Activated T-helper 1 cell treated with anti-CD3 and anti-CD28 coated beads, Interleukin-2, amount 50 U/mL, for 16 hours (primary cell): ENCODE measurements at places on chromosomes 12 and 14.

GRCh38 chr14:74507840-74508239, 14.3 kb downstream of the ISCA2 start:
- no peak for DNase-seq

DNA sequence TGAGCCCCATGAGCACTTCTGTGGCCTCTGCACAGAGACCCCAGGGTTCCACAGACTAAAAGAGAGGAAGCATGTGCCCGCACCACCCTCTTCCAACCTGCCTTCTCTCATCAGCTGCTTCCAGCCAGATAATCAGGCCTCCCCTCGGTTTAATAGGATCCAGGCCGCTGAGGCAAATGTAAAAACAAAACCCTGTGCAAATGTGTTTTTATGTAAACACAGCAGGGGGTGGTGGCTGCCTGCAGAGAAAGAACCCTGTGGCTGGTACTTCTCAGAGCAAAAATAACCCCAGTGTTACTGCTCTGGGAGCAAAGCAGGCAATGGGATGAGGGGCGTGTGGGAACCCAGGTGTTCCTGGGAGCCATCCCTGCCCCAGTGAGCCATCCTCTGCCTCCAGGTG, 46.2 kb downstream of the WSCD2 start:
- DNase-seq = no peak

GRCh38 chr14:61475316-61475715, 153.9 kb downstream of the PRKCH start:
- no peak for DNase-seq

- DNase-seq = no peak
These were observed 99.6 kb downstream of the DENND5B start for GRCh38 chr12:31491241-31491794.

GRCh38 chr14:68981139-68981538, 2.0 kb upstream of the ACTN1 start:
- DNase-seq = no peak

- no peak for DNase-seq
These were observed 237.2 kb downstream of the FBXL14 start for GRCh38 chr12:1357171-1357570.

- DNase-seq = no peak
These were observed 263.3 kb downstream of the RASSF9 start for GRCh38 chr12:85572956-85573355.

GRCh38 chr12:48329199-48329939, 21.4 kb downstream of the ZNF641 start:
- no peak for DNase-seq

DNA sequence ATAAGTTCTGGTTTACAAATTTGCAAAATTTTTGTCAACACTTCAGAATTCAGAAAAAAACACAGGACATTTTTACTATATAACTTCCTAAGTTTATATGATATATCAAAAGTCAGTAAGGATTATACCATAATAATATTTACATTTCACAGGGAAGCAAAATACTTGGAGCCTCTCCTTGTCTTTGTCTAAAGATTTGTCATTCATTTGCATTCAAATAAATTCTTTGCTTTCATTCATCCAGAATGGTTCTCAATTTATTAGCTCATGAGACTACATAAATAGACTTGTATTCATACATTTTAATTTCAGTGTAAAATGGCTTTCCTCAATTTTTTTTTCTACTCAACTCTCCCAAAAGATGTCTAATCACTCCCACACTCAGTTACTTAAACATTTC, 96.4 kb downstream of the SLC38A6 start:
- DNase-seq = no peak

- no peak for DNase-seq
These were observed 147.9 kb downstream of the ETV6 start for GRCh38 chr12:11797317-11797913.

DNA sequence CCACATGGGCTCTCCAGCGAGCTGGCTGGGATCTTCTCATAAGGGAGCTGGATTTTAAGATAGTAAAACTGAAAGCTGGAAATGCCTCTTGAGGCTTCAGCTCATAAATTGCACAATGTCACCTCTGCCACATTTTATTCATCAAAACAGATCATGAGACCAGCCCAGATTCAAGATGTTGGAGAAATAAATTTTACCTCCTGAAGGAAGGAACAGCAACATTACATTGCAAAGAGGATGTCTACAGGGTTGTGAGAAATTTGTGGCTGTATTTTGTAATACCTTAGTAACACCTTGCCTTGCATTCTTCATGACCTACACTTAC, 43.1 kb upstream of the KRR1 start:
- DNase-seq = no peak

- no peak for DNase-seq
These were observed 89.8 kb downstream of the PDZRN4 start for GRCh38 chr12:41277946-41278267.

- no peak for DNase-seq
These were observed 5.8 kb downstream of the TNS2 start for GRCh38 chr12:53055471-53056266.

GRCh38 chr12:106074706-106075392, 63.9 kb downstream of the NUAK1 start:
- no peak for DNase-seq

- DNase-seq = no peak
These were observed 96.2 kb upstream of the USP15 start for GRCh38 chr12:62164036-62164435.

GRCh38 chr12:84910549-84911241, 1.9 kb downstream of the SLC6A15 start:
- DNase-seq = no peak

GRCh38 chr12:127620735-127621355, 646.1 kb upstream of the TMEM132C start:
- no peak for DNase-seq

DNA sequence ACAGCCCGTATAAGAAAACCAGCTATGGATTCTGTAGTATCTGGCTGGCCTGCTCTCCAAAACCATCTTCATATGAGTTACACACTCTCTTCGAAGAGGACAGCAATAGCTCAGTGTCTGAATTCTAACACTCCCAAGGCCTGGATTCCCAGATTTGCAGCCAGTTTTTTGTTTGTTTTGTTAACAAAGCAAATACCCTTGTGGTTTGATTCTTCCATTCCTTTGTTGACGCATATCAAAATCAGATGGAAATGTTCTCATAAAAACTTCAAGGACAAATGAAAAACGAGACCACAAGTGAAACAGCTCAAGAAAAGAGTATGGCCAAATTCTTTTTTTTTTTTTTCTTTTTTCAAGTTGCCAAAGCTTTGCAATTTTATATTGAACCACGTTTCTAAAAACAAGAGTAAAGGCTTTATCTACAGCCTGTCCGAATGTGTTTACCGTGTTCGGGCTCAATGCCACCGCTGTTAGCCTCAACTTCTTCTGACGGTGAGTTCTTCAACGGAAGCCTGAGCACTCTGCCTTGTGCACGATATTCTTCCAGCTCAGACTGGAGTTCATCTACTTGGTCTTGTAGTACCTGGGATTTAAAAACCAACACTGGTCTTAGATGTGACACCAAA, 67.5 kb downstream of the NIN start:
- no peak for DNase-seq

GRCh38 chr12:39902821-39903220, 203.1 kb downstream of the SLC2A13 start:
- no peak for DNase-seq

DNA sequence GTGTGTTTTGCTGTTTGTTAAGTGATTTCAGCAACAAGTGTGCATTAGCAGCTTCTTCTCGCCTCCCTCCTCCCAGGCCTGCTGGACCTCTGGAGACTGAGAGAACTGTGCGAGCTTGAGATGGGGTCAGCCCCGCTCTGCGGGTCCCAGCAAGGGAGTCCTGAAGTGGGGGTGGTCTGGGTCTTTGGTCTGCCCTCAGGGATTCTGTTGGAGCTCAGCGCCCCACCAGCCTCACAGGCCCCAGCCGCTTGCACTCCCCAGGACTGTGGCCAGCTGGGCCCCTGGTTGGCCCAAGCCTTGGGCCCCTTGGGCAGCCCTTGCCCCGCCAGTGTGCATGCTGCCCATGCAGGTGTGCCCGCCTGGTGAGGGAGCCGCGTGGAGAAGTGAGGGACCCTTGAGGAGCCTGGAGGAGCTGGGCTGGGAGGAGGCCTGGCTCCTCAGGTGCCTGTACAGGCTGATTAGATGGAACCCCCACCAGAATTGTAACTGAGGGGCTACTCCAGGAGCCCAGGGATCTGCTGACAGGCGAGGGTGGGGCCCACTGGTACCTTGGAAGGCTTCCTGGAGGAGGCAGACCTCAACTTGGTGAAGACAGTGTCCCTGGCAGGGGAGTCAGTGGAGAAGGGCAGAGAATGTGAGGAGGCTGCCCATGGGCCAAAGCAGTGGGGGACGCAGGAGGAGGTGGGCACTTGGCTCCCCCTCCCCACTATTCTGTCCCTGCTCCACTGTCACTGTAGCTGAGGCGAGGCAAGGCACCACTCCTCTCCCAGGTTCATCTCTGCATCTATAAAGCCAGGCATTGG, 56.7 kb downstream of the BEGAIN start:
- no peak for DNase-seq

DNA sequence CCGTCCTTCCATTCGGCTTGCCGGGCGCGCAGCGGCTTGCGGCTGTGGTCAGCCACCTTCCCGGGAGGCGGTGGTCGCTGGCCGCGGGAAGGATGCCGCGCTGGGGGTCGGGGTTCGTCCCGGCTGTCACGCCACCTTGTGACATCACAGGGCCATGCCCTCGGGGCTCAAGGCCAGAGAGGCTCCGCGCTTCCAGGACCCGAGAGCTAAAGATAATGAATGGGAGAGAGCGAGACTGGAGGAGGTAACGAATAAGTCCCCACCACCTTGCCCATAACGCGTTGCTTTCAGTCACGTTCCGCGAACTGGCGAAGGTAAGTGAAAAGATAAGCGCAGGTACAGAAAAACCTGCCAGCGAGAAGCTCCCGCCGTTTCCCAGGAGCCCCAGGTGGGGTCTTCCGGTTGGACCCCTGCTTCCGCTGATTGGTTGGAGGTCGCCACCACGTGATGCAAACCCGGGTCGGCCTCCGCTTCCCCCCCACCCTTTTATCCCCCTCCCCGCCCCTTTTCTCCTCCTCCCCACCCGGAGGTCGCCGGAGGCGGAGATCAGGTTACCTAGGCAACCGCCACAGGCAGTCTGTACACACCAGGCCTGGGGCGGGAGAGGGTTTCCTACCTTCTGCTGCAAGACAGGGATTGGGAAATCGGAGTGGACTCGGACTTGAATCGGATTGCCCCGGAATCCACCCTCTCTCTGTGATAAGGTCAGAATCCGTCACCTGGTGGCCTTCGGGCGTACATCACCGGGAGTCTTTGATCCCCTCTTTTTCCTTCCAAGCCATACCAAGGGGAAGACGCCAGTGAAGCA, at the start of gene LRRC9:
TSS of gene LRRC9 (plus strand) at position 575 of the 808 bp plus-strand sequence.
- DNase-seq = no peak

DNA sequence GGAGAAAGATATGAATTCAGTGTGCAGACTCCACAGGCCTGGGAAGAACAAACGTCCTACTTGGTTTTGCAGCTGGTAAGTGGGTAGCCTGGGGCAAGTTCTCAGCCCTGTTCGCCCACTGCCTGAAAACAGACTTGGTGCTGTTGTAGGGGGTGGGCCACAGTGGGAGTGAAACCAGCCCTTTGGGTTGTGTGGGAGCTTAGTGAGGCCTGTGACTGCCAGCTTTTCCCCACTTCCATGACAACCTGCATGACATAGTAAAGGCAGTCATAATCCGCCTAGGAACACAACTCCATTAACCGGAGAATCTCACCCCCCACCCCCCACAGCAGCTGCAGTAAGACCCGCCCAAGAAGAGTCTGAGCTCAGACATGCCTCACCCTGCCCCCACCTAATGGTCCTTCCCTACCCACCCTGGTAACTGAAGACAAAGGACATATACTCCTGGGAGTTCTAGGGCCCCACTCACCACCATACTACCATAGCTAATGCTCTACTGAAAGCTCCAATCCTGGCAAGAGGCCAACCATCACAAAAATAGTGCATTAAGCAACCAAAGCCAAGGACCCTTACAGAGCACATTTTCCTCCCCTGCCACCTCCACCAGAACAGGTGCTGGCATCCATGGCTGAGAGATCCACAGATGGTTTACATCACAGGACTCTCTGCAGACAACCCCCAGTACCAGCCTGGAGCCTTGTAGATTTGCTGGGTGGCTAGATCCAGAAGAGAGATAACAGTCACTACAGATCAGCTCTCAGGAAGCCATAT, 39.8 kb upstream of the LMNTD1 start:
- no peak for DNase-seq

- DNase-seq = no peak
These were observed 195.4 kb upstream of the C14orf180 start for GRCh38 chr14:104383996-104384775.

GRCh38 chr12:100820314-100820713, 25.7 kb downstream of the ANO4 start:
- no peak for DNase-seq

- no peak for DNase-seq
These were observed 18.2 kb upstream of the FAM222A start for GRCh38 chr12:109695416-109695815.

GRCh38 chr14:74286736-74287135, 16.0 kb downstream of the ABCD4 start:
- no peak for DNase-seq

DNA sequence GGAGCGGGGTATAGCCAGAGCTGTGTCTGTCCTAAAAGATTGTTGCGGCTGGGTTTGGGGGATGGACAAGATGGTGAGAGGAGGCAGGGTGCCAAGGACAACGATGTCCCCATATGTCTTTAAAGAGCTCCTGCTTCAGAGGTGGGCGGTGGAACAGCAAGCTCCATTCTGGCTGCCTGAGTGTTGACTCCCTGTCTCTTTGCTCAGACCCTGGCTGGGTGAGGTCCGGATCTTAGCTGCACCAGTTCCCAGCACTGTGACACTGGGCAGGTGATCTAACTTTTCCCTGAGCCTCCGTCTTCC, 8.3 kb upstream of the WSCD2 start:
- no peak for DNase-seq

DNA sequence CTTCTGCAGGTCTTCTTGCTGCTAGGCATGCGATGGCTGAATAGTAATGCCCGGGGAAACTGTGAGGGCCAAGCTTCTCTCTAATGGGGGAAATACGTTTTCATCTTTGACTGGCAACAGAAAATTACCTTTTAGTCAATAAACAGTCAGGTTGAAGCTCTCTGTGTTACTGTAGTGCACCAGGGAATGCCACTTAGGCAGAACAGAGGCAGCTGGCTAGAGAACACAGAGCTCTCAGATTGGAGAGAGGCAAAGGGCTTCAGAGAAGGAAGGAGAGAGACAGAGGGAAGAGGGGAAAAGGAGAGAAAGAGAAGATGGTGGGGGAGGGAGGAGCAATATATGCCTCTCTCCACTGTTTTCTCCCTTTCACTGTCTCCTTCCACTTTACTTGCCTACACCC, 6.7 kb downstream of the HSD17B6 start:
- no peak for DNase-seq
